ENCODE measurements at places on chromosomes 12 and 14. TPM values are rescaled to one million over a fixed set of nuclear protein-coding genes. Genes with fewer than 3 reads are reported as not detected.

SLC10A1 gene
- total RNA-seq = not detected

RITA1 gene
- total RNA-seq = 14.5 TPM

KIF26A gene
- 2.7 TPM for total RNA-seq

CELA1 gene
- not detected for total RNA-seq

CDKL1 gene
- total RNA-seq = 30.7 TPM

NTF3 gene
- 1.7 TPM for total RNA-seq

ACRBP gene
- total RNA-seq = 0.74 TPM

JAG2 gene
- 17.7 TPM for total RNA-seq

PPP4R4 gene
- 6.1 TPM for total RNA-seq

PTGER2 gene
- total RNA-seq = 10.3 TPM

CCDC175 gene
- not detected for total RNA-seq

KLRG1 gene
- 3.7 TPM for total RNA-seq

EIF2S3B gene
- 1.2 TPM for total RNA-seq

P3H3 gene
- 37.3 TPM for total RNA-seq

IKBIP gene
- total RNA-seq = 7.6 TPM

CD163L1 gene
- 0.74 TPM for total RNA-seq

LTBR gene
- total RNA-seq = 146 TPM

C12orf54 gene
- not detected for total RNA-seq

HOXC4 gene
- 1.2 TPM for total RNA-seq

MAP1LC3B2 gene
- total RNA-seq = not detected

ASB2 gene
- 24.1 TPM for total RNA-seq
